NCI-H510A (cell line): ENCODE measurements at places on chromosomes 3 and 15.

DNA sequence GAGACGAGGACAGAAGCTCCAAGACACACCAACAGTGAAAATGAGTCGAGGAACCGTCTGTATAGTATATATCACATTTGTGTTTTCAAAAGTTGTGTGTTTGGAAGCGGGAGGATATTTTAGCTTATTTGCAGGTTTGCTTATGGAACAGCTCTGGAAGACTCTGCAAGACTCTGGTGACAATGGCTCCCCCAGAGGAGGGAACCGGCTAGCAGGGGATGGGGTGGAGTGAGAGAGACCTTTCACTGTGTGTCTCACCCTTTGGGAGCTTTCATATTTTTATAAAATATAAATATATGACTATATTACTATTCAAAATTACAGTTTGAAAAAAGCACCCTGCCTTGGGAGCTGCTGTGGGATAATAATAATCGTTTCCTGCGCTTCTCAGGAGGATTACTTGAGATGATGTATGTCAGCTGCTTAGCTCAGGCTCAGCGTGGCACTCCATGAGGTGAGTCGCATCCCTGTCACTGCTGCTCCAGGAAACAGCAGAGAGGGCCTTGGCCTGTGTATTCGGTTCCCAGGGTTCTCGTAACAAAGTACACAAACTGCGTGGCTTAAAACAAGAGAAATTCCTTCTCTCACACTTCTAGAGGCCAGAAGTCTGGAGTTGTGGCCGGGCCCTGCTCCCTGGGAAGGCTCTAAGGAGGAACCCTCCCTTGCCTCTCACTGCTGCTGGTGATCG lies 183.9 kb downstream of the FAM43A start:
- DNase-seq, result no peak

DNA sequence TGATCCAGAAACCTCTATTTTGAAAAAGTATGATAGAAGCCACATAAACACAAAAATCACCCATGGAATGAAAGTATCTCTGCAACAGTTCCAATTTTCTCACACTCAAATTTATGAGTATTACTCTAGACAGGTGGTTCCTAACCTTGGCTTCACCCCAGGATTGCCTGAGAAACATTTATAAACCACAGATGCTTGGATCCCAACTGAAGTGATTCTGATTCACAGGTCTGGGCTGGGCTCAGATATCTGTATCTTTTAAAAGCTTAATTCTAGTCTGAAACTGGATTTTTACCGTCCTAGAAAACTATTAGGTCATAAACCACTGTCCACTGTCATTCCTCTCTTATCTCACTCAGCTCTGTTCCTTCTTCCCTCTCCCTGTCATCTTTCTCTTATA lies 7.4 kb upstream of the SST start:
- DNase-seq, result no peak

DNA sequence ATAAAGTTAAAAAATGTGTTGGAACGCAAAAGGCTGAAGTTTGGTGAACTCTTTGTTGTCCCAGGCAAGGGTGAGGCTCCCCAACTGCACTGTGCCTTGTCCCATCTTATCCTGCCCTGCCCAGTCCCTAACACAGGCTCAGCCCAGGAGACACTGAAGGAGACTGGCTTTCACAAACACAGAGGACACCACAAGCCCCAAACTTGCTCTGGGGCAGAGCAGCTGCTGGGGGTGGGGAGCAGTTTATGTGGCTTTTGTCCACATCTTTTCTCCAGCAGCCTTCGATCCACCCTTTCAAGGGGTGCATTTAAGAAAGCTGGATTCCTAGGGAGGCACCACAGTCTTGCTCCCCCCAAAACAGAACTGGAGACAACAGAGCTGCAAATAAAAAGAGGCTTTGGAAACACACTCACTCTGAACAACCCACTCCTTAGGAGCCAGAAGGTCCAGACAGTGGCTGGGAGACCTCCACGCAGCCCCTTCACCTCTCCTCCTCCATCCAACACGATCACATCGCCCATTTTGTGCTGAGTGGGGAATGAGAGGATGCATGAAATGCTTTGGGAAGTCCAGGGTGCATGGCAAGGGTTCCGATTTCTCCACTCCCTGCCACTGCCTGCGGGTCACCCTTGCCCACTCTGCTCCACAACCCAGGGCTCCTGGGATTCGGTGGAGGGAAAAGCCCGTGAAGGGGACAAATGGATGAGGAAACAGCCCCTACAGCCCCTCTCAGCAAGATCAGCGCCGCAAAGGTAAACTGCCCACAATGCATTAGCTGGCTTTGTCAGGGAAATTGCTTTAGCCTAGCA lies 260.5 kb upstream of the TLE3 start:
- DNase-seq, result no peak

DNA sequence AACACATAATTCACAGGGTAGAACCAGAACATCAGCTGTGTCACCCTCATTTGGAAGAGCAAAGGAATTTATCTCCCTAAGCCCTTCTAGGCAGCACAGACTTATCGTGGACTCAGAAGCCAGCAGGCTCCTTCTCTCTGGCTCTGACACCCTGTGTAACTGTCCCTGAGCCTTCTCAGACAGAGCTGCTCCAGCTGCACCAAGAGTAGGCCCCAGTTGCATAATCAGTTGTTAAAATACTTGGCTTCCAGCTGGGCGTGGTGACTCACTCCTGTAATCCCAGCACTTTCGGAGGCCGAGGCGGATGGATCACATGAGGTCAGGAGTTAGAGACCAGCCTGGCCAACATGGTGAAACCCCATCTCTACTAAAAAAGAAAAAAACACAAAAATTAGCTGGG lies 49.4 kb upstream of the ACVR2B start:
- no peak for DNase-seq

- DNase-seq, result no peak
Observed at GRCh38 chr15:38053205-38053604, 118.8 kb downstream of the TMCO5A start.

DNA sequence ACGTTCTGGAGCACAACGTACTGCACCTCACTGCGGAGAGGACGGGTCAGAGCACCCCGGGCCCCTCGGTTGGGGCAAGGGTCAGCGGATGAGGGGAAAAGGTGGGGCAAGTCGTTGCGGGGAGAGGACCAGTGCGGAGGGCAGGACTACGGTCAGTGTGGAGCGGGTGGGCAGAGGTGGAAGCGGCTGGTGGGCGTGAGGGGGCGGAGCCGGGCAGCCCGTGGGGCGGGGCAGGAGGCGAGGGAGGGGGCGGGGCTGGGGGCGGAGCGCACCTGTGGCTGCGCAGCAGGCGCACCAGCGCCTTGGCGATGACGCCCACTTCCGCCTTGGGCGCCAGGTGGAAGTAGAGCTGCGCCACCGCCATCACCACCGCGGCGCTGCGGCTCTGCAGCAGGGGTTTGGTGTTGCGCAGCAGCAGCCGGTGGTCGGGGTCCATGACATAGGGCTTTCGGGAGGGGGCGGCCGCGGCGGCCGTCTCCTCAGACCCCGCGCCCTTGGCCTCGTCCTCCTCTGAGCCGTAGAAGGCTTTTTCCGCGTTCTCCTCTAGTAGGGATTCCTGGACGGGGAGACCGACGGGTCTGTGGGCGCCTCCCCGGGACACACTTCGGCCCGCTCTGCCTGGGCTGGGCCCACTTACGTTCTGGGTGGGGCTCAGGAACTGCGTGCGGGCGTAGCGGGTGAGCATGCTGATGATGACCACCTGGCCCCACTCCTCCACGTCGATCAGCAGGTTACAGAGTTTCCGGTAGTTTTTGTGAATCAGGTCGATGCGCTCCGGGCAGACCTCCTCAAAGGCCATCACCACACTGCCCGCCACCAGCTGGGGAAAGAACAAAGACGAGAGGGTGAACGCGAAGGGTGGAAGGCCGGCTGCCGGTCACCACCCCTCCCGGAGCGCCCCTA lies 29.2 kb downstream of the AP3B2 start:
- peak; percentile 60 for DNase-seq

GRCh38 chr3:195886181-195887141 lies 21.9 kb downstream of the TNK2 start:
- DNase-seq, result no peak

DNA sequence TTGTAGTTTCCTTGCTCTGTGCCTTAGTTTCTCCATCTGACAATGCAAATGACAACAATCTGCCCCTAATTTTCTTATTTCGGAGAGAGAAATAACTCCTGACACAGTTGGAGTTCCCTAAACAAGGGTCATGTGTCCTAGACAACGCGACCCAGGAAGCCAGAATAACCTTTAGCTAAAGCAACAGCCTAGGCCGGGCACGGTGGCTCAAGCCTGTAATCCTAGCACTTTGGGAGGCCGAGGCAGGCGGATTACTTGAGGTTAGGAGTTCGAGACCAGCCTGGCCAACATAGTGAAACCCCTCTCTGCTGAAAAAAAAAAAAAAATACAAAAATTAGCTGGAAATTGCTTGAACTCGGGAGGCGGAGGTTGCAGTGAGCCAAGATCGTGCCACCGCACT lies 49.9 kb downstream of the MCF2L2 start:
- DNase-seq, result no peak

DNA sequence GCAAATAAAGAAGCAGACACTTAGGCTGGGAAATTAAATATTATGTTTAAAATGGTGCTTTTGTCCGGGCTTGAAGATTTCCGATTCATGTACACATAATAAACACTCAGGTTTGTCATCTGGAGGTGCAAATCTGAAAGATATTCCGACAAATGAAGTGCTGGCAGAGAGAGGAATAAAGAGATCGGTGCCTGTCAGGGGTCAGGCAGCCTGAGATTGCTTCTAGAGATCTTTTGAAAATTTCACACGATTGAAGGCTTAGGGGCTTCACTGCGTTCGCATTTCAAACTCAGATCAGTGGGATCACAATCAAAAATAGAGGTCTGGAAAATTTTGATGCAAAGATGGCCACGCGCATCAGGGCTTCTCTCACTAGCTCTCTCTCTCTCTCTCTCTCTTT lies 33.2 kb downstream of the NR2F2 start:
- DNase-seq, result no peak

DNA sequence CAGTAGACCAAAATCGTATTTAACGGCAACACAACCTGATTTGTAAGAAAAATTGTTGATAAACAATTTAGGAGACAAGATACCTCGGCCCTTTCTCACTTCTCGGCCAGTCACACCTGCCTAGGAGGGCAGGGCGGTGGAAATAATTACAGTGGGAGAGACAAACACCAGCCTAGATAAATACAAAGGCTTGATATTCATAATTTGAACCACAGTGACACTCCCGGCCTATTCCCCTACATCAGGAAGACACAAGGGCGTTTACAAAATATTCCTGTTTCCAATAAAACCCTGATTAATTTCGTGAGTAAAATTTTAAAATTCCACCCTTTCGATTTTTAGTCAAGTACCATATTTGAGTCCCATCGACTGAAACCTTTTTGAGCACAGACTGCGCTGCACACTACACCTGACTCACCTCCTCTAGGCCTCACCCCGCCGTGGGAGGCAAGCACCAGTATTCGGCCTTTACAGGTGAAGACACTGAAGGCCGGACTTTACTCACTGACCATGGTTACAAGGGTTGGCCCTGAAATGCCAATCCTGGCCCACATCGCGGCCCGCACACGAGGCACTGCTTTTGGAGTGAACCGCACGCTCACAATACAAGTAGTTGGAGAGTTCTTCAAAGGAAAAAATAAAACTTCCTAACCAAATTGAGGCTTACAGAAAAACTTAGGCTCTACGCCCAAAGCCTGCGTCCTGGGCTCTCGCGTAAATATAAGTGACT lies 794 bp downstream of the ARPP19 start:
- no peak for DNase-seq

DNA sequence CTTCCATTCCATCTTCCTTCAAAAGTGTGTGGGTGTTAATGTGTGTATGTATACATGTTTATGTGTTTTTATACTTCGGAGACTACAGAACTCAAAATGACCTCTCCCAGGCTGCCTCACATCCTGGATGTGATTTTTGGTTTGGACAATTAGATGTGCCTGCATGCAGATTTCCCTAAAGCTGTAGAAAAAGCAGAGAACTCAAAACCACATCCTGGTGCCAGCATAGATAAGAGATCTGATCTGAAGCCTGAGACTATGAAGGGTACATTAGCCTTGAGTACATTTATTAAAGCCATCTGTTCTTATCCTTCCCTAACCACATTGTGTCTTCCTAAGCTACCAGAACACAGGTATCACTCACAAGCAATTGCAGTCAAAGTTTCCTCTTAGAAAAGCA lies 319.4 kb upstream of the RASGRP1 start:
- DNase-seq, result no peak

GRCh38 chr3:21392526-21392925 lies 358.5 kb downstream of the ZNF385D start:
- no peak for DNase-seq

DNA sequence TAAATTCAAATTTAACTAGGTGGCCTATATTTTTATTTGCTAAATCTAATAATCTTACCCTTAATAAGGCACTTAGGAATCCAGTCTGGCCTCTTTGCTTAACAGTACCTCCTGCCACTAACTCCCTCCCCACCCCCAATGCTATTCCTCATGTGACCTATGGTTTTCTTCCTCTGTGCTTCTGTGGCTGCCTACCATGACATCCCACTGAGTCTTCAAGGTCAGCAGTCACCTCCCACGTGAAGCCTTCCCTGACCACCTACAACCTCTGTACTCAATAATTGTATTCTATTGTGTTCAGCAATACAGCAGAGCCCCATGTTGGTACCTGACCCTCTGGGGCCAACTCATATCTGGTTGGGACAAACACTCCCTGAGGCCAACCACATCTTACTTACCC lies 9.7 kb downstream of the PARP16 start:
- no peak for DNase-seq

GRCh38 chr3:63976872-63977200 lies 46.5 kb downstream of the PSMD6 start:
- no peak for DNase-seq

- no peak for DNase-seq
Observed at GRCh38 chr3:53703630-53704362, 142.4 kb downstream of the CHDH start.

DNA sequence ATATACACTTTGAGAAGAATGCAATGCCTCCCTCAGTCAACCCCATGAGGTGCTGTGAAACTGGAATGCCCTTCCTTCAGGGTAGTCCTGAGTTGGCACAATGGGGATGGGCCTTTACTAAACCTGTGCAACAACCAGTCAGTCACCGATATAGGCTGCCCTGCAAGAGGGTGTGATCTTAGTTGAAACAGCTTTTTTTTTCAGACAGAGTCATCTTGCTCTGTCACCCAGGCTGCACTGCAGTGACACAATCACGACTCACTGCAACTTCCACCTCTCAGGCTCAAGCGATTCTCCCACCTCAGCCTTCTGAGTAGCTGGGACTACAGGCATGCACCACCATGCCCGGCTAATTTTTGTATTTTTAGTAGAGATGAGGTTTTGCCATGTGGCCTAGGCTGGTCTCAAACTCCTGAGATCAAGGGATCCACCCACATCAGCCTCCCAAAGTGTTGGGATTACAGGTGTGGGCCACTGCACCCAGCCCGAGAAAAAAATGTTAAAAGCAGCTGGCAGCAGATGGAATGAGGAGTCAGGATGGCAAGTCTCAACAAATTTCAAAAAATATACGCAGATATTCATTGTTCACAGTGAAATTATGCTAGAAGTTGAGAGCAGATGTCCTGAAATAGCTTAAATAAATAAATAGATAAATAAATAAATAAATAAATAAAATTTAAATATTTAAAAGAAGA lies 31.8 kb downstream of the MYO5A start:
- no peak for DNase-seq

DNA sequence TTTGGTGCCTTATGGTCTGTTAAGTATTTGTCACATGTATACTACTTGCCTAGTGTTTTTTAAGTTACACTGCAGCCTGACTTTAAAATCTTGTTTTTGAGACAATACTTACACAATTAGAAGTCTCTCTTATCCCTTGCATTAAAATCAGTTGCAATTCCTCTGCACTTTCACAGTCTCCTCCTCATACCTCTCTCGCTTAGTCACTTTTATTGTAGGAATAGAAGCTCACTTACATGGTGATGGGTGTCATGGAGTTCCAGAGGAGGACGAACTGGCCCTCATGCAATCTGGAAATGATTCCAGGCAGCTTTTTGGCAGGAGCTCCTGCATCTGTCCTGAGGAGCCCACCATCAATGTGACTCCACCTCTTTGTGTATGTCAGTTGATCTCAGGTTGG lies 238.4 kb upstream of the TBC1D5 start:
- DNase-seq, result no peak
